ENCODE measurements at places on chromosomes 3 and 15. TPM values are rescaled to one million over a fixed set of nuclear protein-coding genes. Genes with fewer than 3 reads are reported as not detected.

Gene KCNAB1
- 4.7 TPM for total RNA-seq

Gene FBXL22
- 107 TPM for total RNA-seq

Gene UQCRC1
- total RNA-seq, result 241 TPM

GRCh38 chr3:8579096-8579495, 65.5 kb downstream of the SSUH2 start:
- H3K27ac ChIP-seq, result no peak overlapping the region
- H3K4me1 ChIP-seq, result no peaks in the 10 kb centered on the region
- DNase-seq, result no peak
- no peak overlapping the region for H3K4me3 ChIP-seq

DNA sequence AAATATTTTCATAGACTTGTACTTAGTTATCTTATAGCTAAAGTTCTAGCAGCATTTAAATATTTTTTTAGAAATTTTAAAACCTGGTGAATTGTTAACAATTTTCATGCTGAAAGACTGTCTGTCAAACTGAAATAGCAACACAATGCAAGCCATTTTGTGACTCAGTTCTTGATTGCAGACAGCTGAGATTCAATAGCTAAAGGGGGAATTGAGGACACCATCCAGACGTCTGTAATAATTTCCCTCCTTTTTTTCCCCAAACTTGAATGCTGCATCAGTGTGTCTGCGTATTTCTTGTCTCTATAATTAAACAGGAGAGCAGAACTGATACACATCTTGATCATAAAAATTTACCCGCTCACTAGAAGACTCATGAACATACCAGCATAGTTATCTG, 468.3 kb downstream of the GBE1 start:
- no peaks in the 10 kb centered on the region for H3K27me3 ChIP-seq
- H3K36me3 ChIP-seq, result no peaks in the 10 kb centered on the region
- no peak overlapping the region for H3K27ac ChIP-seq
- DNase-seq, result no peak
- no peak overlapping the region for H3K4me3 ChIP-seq

DNA sequence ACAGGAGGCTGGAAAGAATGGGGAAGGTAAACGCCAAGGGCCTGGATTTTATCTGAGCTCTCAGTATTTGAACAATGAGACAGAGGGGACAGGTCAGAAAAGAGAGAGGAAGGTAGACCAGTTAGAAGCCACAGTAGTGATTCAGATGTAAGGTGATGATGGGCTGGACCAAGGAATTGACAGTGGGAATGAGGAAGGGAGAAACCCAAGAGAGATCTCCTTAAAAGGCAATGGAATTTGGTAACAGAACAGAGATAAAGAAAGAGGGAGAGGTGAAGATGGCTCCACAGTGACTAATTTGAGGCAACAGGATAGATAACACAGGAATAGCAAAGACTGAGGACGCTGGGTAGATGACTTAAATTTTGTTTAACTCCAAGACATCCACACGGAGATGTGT, 11.4 kb upstream of the HEG1 start:
- no peaks in the 10 kb centered on the region for H3K36me3 ChIP-seq
- no peaks in the 10 kb centered on the region for H3K27me3 ChIP-seq
- no peaks in the 10 kb centered on the region for H3K4me1 ChIP-seq
- no peak overlapping the region for H3K27ac ChIP-seq

DNA sequence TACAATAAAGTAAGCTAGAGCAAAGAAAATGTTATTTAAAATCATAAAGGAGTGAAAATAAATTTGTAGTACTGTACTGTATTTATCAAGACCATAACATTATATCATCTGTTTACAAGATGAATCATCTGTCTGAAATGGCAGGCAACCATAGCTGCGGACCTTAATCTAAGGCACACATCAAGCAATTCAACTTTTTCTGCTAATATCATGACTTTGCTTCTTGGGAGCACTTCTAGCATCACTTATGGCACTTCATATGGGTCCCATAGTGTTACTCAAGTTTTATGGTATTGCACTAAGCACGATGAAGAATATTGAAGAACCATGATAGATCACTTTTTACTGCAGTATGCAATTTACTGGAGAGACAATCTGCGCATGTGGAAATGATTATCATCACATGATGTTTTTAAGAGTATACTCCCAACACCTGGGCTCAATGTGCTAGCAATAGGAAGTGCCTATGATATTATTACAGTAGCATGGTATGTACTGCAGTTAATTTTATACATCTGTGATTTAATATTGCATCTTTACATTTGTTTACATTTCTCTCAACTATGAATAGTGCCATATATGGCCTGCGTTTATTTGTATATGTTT, 137.7 kb upstream of the NECTIN3 start:
- no peaks in the 10 kb centered on the region for H3K36me3 ChIP-seq
- no peaks in the 10 kb centered on the region for H3K27me3 ChIP-seq
- H3K27ac ChIP-seq, result no peak overlapping the region
- no peak overlapping the region for H3K4me3 ChIP-seq
- no peaks in the 10 kb centered on the region for H3K4me1 ChIP-seq
- DNase-seq, result no peak

DNA sequence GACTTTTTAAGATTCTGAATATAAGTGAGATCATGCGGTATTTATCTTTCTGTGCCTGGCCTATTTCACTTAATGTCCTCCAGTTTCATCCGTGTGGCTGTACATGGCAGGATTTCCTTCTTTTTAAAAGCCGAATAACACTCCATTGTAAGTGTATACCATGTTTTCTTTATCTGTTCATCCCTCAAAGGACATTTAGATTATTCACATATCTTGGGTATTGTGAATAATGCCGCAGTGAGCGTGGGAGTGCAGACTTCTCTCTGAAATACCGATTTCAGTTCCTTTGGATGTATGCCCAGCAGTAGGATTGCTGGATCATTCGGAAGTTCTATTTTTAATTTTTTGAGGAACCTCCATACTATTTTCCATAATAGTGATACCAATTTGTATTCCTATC, 136.1 kb downstream of the APBA2 start:
- H3K4me3 ChIP-seq, result no peak overlapping the region
- no peaks in the 10 kb centered on the region for H3K27me3 ChIP-seq
- no peaks in the 10 kb centered on the region for H3K4me1 ChIP-seq
- DNase-seq, result no peak
- no peak overlapping the region for H3K27ac ChIP-seq
